ENCODE measurements at places on chromosomes 5 and 9.

- H3K27ac ChIP-seq = no peak overlapping the region
- no peak for DNase-seq
- no peak overlapping the region for H3K4me3 ChIP-seq
- no peaks in the 10 kb centered on the region for H3K4me1 ChIP-seq
Observed at GRCh38 chr5:60010853-60011252, 117.3 kb upstream of the PDE4D start.

DNA sequence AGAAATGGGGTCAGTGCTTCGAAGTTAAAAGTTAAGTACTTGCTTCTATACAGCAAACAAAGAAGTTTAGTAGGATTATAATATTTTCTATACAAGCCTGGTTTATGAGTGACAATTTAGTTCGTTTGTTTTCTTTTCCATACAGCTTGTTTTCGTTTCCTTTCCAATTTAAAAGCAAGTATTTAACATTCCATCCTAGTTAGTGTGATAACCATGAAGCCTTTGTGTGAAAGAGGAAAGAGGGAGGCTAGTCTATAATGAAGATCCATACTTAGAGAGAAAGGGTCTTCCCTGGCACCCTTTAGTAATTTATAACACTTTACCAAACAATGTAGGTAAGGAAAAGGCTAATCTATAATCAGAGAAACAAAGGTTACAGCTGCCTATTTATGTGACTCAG is 51.0 kb downstream of the SLC1A1 start:
- DNase-seq = no peak
- no peak overlapping the region for H3K4me3 ChIP-seq
- no peak overlapping the region for H3K27ac ChIP-seq
- no peaks in the 10 kb centered on the region for H3K27me3 ChIP-seq
- peaks cover 3% of the 10 kb centered on the region for H3K36me3 ChIP-seq

DNA sequence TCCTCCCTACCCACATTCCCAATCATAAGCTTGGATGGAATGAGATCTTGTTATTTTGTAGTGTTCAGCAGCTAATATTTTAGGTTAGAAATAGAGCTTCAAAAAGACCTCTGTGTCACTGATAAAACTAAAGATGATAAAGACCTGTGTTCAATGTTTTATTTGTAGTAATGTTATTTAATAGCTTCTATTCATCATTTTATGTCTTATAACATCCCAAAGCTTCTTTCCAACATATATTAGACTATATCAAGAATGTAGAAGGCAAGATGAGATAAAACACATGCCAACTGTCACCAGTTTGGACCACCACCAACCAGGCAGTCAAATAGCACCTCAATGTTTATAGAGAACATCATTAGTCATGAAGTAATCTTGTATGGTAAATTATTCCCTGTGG is 409.5 kb upstream of the ITGA1 start:
- no peaks in the 10 kb centered on the region for H3K4me1 ChIP-seq
- H3K4me3 ChIP-seq = no peak overlapping the region
- H3K27ac ChIP-seq = no peak overlapping the region
- H3K27me3 ChIP-seq = no peaks in the 10 kb centered on the region
- no peak for DNase-seq

DNA sequence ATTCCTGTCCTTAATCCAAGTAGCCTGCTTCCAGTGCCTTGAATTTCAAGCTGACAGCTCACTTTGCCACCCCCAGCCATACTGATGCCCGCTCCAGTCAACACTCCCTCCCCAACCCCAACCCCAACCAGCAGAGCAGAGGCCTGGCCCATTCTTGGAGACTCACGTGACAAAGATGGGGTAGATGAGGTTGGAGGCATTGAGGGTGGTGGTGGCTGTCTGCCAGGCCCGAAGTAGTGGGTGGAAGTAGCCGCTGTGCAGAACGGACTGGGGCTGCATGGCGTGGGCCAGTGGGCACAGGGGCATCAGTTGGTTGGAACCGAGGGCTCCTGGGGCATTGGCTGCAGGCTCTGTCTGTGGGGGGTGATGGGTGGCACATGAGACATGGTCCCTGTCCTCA is 7.8 kb downstream of the ALAD start:
- H3K36me3 ChIP-seq = peaks cover 25% of the 10 kb centered on the region
- no peaks in the 10 kb centered on the region for H3K27me3 ChIP-seq
- no peak for DNase-seq
- H3K27ac ChIP-seq = no peak overlapping the region
- H3K4me3 ChIP-seq = no peak overlapping the region
